ENCODE measurements at places on chromosomes 1 and 21.

DNA sequence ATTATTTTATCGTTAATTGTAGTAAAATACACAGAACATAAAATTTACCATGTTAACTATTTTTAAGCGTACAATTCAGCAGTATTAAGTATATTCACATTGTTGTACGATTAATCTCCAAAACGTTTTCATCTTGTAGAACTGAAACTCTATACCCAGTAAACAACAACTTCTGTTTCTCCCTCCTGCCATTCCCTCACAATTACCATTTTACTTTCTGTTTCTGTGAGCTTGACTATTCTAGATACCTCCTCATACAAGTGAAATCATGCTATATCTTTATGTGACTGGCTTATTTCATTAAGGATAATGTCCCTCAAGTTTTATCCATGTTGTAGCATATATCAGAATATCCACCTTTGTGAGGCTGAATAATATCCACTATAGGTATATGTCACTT is 156.8 kb downstream of the ST6GALNAC3 start:
- no peak for DNase-seq

DNA sequence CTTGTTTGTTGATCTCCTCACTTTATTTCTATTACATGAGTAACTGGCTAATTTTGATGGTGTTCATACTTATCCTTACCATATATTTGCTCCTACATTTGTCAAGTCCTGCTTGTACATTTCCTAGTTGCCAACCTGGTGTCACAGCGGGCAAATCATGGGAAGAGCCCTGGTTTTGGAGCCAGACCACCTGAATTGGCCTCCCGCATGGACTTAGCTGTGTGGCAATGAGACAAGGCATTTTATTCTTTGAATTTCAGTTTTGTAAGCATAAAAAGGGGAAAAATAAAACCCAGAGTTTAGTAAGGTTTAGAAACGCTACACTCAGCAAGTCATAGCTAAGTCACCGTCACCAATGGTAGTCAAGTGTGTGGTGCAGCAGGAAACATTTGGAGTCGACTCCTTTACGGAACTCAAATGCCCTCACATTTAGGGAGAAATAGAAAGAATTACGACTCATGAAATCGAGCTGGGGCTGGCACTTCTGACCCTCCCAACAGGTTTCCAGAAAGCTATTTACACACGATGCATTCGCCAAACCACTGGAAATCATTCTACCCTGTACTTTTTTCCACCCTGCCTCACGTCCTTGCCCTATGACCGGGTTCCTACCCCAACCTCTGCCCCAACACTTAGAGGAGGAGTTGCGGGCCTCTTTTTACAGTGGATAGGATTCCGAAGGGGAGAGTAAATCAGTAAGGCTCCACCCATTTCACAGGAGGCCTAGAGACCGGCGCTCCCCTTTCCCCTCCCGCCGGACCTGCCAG is 492 bp upstream of the PGM1 start:
- DNase-seq: no peak

DNA sequence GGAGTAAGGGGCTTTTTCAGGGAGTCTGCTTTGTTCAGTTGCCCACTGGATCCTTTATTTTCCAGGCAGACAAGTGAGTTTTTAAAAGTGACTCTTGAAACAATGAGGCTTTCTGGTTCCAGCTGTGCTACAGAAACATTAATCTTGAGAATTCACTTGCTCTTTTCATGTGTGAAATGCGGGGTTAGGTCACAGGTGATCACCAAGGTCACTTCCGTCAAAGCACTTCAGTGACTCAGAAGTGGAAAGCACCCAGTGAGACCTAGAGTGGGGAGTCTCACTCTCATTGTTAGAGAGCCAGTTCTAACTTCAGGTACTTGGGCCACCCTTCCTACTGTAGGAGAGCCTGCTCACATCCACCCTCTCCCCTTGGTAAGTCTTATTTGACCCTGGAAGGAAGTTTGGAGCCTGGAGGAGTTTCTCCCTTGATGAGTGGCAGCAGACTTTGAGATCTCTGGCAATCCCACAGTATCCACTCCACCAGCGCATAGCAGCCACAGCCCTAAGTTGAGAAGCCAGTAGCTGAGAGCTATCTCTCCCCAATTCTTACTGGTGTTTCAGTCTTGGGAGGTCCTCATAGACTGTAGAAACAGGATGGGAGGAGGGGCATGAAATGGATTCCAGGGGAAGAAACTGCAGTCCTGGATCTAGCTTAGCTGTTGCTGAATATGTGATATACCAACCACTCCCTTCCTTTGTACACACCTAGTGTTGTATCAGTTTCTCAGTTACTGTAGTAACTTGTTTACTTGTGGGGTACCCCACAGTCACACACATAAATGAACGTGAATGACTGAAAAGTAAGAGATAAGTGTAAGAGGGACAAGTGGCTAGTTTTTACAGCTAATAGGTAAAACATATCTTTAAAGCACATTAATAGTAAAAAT is 3.1 kb downstream of the TACSTD2 start:
- peak; percentile 42 for DNase-seq

DNA sequence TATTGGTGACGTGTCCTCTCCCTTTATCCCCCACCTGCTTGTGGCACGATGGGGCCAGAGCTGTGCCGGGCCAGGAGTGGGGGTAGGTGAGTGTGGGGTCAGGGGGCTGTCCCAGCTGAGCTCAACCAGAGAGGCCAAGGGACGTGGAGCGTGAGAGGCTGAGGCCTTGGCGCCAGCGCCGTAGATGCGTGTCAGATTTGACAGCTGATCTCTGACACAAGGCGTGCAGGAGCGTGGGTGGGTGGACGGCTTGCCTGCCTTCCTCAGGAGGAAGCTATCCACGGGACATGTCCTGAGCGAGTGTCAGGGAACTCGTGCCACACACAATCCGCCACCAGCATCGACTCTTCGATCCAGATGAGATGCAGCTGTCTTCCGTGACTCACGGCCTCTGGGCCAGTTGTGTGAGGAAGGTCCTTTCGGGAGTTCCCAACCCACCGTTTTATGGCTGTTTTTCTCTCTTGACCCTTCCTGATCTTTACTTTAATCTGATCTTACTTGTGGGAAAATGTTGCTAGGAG is 56.7 kb downstream of the SPSB1 start:
- no peak for DNase-seq

DNA sequence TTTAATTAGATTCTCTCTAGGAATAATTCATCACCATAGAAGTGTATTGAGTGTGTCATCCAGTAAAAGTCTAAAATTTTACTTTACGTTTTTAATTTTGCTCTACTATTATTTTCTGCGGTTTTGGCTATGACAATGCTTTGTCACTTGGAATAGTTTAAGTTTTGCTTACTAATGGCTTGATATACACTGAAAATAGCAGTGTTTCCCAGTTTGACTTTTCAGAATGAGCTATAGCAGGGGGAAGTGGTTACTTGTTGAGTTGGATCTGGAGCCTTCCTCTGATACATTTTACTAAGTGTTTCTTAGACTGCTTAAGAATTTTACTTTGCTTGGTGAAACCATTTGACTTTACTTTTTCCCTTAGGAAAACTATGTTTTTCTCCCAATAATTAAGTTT is 5.0 kb downstream of the DNAJC16 start:
- DNase-seq: no peak

GRCh38 chr1:18693256-18694098 is 62.8 kb downstream of the PAX7 start:
- no peak for DNase-seq

- no peak for DNase-seq
These were observed 20.7 kb downstream of the ATP1A1 start for GRCh38 chr1:116393792-116394191.

- DNase-seq: no peak
These were observed 57.7 kb upstream of the NUF2 start for GRCh38 chr1:163263818-163264655.

DNA sequence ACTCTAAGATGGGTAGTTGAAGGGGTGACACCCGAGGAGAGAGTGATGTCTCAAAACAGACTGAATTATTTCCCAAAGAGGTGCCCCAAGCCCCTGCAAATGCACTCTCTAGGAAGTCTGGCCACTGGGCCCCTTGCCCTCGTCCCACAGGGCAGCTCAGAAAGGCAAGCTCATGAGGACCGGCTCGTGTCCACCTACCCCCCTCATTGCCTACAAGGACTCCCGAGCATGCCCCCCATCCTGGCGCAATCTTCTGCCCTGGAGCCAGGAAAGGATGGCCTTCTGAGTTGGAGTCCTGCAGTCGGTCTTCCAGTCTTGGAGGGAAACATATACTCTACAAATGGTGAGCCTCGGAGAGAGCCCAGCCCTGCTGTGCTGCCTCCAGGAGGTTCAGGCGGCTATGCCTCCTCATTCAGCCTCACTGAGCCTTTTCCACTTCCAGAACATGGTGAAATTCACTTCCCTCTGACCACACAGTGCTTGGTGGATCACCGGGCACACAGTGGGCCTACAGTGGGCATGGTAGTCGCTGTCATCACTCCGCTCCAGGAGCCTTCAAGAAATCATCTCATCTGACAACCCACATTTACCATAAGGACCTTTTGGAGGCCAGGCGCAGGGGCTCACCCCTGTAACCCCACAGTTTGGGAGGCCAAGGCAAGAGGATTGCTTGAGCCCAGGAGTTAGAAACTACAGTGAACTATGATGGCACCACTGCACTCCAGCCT is 5.8 kb upstream of the WNT3A start:
- DNase-seq: no peak

GRCh38 chr1:86416343-86416742 is 7.6 kb upstream of the CLCA2 start:
- peak; percentile 11 for DNase-seq

DNA sequence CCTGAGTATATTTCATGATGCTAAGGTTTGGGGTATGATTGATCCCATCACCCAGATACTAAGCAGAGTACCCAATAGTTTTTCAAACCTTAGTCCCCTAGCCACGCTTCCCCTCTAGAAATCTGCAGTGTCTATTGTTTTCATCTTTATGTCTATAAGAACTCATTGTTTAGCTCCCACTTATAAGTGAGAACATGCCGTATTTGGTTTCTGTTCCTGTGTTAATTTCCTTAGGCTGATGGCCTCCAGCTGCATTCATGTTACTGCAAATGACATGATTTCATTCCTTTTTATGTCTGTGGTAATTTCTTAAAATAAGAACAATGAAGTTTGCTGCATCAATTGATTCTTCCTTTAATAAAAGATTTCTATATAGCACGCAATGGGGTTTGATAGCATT is 301.3 kb downstream of the PLPP3 start:
- DNase-seq: no peak

- DNase-seq: no peak
These were observed 6.0 kb upstream of the PIGC start for GRCh38 chr1:172449585-172450523.

DNA sequence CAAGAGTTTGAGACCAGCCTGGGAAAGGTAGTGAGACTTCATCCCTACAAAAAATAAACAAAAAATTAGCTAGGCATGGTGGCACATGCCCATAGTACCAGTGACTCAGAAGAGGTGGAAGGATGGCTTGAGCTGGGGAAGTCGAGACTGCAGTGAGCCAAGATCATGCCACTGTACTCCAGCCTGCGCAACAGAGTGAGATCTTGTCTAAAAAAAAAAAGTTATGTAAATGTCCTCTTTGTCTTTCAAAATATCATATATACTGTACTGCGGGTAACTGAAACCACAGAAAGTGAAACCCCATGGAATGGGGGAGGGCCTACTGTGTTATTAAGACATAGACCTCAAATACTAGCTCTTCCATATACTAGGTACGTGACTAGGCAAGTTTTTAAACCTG is 20.8 kb downstream of the ACADM start:
- DNase-seq: no peak

DNA sequence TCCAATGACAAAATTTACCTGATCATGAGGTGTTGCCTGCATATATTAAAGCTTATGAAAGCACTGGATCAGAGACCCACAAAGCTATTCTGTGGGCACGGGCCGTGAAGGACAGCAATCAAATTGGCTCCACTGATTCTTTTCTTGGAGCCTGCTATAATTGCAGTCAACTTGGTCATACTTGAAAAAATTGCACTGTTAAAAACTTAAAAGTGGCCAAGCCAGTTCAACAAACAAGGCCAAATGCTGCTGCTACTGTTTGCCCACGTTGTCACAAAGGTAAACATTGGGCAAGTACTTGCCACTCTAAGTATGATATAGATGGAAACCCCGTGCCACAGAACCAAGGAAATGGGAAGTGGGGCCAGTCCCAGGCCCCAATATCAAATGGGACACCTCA is 37.8 kb downstream of the CYP4A11 start:
- DNase-seq: no peak

- DNase-seq: no peak
These were observed 18.1 kb upstream of the ENAH start for GRCh38 chr1:225670806-225671733.

All from RWPE1 (cell line).